ENCODE measurements at places on chromosomes 6 and 20.

GRCh38 chr6:126002755-126003679, 16.7 kb downstream of the TRMT11 start:
- DNase-seq, result no peak

GRCh38 chr6:21200134-21200870, 393.2 kb upstream of the SOX4 start:
- DNase-seq, result no peak

- DNase-seq, result no peak
Observed at GRCh38 chr6:88374553-88374952, 208.4 kb upstream of the CNR1 start.

DNA sequence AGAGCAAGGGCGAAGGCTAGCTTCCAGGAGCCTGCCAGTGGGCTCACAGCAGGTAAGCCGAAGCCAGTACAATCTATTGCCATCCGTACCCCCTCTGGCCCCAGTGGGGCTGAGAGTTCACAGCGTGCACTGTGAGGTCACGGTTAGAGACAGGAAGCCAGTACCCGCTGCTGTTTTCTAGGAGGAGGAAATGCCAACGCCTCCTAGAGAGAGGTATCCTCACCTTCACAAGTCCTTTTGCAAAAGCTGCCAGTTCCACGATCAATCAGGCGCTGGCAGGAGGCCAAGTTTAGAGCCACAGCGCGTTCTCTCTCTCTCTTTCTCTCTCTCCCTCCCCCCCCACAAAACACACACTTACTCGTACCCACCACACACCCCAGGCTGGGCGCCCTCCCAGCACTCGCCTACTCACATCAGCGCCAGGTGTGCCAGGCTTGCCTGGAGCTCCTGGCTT, 22.5 kb downstream of the COL9A1 start:
- DNase-seq, result no peak

DNA sequence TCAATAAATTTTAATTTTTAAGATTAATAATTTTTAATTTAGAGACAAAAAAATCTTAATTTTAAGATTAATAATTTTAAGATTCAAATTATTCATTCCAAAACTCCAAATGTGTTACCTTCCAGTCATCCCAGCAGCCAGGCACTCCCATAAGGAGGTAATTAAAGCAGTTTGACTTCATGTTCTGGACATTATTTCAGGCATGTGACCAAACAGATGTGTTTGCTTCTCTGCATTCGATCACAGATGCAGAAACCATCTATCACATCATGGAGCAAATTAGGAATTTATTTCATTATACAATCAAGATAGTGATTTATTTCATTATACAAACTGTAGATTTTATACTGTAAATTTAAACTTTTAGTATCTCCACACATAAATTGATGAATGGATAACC, 150.3 kb downstream of the AKAP7 start:
- no peak for DNase-seq

- DNase-seq, result no peak
Observed at GRCh38 chr20:18639501-18639979, 51.7 kb downstream of the DTD1 start.

GRCh38 chr6:88499845-88500699, 333.9 kb upstream of the CNR1 start:
- DNase-seq, result no peak

All from OCI-M1 (cell line).